ENCODE measurements at places on chromosomes 11 and 22.

DNA sequence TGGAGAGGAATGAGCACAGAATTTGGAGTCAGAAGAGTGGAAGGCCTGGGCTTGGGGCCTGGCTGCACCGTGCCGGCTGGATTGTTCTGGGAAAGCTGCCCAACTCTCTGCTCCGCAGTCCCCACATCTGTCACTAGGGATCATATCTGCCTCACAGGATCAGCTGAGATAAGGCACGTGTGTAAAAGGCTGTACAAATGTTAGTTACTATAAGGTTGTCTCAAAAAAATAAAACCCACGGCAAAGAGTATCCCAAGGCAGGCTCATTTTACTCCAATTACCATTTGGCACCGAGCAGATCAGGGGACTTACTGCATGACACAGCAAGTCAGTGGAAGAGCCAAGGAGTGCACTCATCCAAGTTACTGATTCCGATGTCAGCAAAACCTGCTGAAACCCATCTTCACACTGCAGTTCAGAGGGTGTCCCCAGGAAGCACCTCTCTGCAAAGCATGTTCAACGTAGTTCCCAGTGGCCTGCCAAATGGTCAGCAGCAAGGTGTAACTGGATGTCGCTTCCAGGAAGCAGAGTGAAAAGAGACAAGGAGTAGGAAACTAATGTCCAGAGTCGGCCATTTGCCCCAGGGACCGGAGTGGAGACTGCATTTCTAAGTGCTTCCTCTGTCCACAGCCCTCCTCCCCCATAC lies 18.1 kb upstream of the MRTFA start:
- no peak for DNase-seq

DNA sequence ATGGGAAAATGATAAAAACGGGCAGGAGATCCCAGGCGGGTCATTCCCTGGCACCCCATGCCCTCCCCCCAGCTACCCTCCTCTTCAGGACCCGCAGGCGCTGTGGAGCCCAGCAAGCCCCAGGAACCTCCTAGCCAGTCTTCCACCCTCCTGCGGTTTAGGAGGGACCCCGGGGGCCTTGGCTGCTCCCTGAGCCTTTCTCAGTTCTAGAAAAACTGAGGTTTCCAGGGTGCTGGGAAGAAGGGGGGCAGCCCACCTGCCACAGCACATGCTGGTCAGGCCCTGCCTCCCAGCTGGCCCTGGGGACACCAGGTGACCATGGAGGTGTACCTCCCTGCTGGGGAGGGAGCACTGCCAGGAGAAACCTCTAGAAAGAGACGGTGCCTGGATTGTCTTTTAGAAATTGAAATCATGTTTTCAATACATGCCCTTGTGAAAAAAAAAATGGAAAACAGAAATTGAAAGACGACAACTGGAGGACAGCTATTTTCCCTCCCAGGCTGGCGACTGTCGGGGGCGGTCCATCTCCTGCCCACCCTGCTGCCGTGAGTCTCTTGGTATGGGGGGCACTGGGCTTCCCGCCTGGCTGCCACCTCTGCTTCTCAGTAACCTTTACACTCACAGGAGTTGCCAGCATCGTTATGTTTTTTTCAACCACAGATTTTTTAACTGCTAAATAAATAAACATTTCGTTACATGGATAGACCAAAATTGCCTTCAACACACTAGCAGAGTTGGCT lies 398.5 kb downstream of the TBC1D22A start:
- no peak for DNase-seq

GRCh38 chr11:67082071-67082791 lies 25.6 kb downstream of the RHOD start:
- DNase-seq = no peak

GRCh38 chr11:63907063-63907462 lies 9.9 kb downstream of the RCOR2 start:
- DNase-seq = no peak

All from activated CD8-positive, alpha-beta memory T cell treated with anti-CD3 and anti-CD28 coated beads for 1 hour (primary cell).